ENCODE measurements at places on chromosomes 3 and 15.
A peak's percentile ranks its signal among the peaks of the same experiment; 100 is the strongest.

GRCh38 chr3:120090422-120090821 is 3.8 kb downstream of the GSK3B start:
- no peak for DNase-seq

GRCh38 chr3:57896031-57896430 is 112.2 kb upstream of the FLNB start:
- no peak for DNase-seq

GRCh38 chr3:127213381-127213918 is 20.5 kb downstream of the PRR23E start:
- no peak for DNase-seq

DNA sequence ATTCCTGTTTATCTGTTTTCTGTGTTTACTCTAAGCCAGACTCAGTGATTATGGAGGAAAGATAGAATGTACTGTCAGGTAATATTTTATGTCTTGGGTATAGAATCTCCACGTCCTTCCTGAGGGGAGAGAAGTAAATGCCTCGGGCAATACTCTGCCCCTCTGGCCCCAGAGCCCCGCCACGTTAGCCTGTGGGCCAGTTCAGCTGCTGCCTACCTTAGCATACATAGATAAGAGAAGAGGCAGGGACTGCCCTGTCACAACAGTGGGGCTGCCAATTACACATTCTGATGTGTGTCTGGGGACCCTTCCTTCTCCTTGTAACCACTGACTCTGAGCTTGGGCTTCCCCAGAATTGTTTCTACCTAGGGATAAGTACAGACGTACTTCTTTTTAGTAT is 347.7 kb upstream of the ATP11B start:
- DNase-seq: no peak

GRCh38 chr3:128021768-128022372 is 30.4 kb upstream of the SEC61A1 start:
- no peak for DNase-seq

GRCh38 chr3:52843108-52843865 is 8.5 kb upstream of the MUSTN1 start:
- DNase-seq: no peak

DNA sequence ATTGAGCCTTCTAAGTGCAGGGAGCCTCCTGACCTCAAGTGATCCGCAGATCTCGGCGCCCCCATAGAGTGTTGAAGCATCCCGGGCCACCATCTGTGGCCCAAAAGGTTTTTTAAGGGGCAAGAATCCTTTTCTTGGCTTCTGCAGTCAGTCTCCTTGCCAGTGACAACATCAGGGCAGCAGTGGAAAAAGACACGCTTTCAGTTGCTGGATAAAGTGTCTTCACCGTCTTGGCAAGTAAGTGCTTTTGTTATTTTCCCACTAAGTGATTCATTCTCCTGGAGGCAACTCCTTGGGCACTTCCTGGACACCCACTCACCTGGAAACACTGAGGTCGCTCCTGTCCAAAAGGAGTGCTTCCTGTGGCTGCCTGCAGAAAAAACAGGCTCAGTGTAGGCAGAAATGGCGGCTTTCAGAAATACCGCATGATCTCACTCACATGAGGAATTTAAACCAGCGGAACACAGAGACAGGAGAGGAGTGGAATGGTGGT is 71.7 kb upstream of the ABHD2 start:
- DNase-seq: no peak

GRCh38 chr3:149487598-149488197 is 13.2 kb downstream of the TM4SF4 start:
- DNase-seq: no peak

GRCh38 chr3:138560501-138560900 is 33.6 kb downstream of the CEP70 start:
- DNase-seq: no peak

DNA sequence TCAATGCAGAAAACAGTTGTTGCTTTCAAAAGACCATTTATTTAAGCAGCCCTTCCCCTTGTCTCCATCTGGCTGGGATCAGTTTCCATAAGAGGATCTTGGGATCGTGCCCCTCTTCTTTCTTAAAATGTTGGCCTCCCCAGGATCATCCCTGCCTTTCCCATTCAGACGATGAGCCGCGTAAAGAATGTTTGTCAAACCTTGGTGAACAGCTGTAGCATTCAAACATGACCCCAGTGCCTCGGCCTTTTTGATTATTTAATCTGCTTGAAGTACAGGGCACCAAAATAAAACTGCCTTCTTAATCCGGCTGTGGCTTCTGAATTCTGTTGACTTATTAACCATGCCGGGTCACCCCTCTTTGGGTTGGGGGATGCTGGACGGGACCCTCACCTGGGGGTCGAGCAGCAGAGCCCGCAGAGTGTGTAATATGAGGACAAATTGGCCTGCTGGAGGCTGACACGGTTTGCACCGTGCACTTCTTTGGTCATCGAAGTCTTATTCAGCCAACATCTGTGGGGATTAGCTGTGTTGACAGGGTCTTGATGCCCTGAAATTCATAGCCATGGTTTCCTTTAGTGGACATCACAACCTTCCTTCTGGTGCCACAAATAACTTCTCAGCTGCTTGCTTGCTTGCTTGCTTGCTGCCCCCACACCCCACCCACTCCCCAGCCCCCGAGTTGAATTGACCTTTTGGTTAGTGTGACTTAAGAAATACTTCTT is at the start of gene LRTM1:
TSS of gene LRTM1 (minus strand) at position 14 of the 725 bp plus-strand sequence. CDS start 148 bp downstream, outside the sequence.
- no peak for DNase-seq

GRCh38 chr3:168531116-168531515 is 435.4 kb upstream of the GOLIM4 start:
- DNase-seq: no peak

DNA sequence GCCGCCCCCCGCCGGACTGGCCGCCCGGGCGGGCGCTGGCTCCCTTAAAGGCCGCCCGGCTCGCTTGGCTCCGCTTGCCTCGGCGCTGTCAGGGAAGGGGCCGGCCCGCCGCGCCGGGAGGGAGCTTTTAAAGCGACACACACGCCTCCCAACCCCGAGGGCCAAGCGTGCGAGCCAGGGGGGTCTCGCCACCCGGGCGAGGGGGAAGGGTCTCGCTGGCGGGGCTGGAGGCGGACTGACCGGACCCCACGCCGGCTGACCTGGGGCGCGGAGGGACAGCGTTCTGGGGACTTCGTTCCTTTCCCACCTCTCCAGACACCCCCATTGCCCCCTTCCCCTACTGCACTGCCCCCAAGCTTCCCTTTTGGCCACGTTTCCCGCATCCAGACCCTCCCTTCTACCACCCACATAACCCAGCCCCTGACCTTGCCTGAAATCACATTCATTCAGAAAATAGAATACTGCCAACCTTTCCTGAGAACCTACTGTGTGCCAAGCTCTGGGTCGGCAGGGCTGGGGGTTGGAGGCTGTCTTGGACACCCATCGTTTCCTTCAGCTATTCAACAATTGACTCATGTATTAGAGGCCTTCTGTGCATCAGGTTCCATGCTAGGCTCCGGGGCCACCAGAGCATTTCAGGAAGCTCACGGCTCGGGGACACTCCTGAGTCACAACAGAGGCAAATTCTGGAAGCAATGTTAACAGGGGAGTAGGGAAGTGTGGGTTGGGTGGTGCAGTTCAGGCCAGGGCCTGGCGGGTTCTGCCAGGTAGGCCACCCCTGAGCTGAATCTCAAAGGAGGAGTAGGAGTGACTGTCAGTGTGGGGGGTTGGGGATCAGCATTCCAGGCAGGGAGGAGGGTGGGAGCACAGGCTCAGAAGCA is at the start of gene INSYN1:
TSS of gene INSYN1 (minus strand) at position 102 of the 881 bp plus-strand sequence. CDS start 2,221 bp downstream, outside the sequence.
- DNase-seq: no peak

DNA sequence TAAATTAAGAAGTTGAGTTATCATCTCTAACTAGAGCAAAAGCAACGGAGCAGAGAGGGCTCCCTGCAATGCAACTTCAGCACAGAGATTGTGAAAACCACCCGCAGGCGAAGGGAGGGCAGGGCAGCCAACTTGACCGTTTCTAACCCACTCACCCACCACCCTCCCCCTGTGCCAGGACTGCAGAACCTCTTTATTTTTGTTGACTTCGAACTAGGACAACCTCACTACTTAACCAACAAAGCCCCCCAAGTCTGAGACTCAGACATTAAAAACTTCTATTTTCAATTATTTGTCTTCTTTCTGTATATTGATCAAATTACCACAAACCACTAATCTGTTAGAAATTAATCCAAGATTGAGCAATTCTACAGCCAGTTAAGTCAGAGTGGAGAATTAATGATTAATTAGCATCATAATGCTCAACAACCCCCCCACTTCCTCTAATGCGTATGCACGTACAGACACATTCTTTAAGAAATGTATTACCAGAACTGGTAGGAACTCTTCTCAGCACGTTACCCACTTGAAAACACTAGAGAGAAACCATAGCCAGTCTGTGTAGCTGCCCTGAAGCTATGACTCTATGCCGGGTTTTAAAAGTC is 2.0 kb downstream of the MGLL start:
- peak; percentile 42 for DNase-seq

- no peak for DNase-seq
Observed at GRCh38 chr15:68933001-68933400, 2.7 kb downstream of the SPESP1 start.

DNA sequence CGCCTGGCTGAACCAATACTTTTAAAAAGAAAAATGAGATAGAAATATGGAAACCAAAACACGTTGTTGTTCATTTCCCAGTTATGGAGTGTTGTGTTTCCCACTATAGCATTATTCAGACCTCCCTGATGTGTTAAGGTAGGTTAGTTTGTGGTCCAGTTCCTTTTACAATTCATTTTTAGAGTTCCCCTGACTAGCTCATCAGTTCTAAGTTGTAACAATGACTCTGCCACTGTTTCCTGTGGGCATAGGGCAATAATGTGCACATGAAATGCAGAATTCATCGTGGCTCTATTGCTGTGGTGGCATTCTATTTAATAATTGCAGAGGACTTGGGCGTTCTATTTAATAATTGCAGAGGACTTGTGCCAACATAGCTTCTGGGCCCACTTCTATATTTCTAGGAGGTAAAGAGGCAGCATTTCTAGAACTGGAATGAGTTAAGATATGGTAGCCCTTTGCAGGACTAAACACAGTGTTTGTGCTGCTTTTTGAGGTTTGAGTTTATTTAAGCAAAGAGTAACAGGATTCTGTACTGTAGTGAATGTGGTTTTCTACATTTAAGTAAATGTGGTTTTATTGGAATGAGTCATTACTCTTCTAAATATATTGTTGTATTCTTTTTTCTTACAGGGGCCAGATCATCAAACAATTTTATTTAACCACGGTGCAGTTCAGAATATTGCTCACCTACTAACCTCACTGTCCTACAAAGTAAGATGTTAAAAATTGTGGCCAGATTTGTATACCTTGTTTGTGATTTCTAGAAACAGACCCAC is 47.5 kb downstream of the ARMC8 start:
- DNase-seq: peak; percentile 11

GRCh38 chr15:101008158-101009139 is 89.3 kb downstream of the LRRK1 start:
- DNase-seq: peak; percentile 90

GRCh38 chr3:60948488-60948887 is 302.8 kb downstream of the FHIT start:
- DNase-seq: no peak

GRCh38 chr3:13571831-13572750 is 23.2 kb downstream of the FBLN2 start:
- no peak for DNase-seq

- no peak for DNase-seq
Observed at GRCh38 chr3:118541796-118542195, 492.9 kb downstream of the IGSF11 start.

- peak; percentile 75 for DNase-seq
Observed at GRCh38 chr3:138114988-138115971, at the start of gene DZIP1L. Gene DZIP1L (minus strand): TSS chr3:138115608. CDS start chr3:138103971, 11,637 bp downstream.

DNA sequence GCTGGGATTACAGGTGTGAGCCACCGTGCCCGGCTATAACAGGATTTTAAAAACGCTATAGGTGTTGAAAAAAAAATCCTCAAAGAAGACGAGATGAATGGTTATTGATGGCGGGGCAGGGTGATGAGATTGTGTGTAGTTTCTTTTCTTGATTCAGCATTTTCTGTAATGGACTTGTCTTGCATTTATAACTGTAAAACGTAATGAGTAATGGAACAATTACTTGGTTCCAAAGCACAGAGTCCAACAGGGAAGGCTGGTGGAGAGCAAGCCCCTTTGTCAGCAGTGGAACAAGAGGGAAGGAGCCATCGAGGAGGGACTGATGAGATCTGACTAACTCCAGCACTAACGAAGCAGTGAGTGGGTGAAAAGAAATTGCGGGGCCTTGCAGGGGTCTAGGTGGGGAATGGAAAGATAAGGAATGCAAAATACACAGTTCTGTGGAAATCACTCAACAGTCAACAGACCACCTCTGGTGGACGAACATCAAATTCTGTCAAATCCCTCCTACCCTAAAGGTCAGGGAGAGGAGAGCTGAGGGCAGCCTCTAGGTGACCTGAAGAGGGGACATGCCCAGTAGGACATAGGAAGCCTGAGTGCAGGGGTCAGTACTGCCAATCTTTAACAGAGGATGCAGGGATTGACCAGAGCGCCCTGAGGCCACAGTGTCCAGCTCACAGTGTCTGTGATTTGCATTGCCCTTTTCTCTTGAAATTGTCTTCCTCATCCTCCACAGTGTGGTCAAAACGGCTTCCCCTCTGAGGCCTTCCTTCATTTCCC is 23.1 kb upstream of the CDCP1 start:
- DNase-seq: no peak

DNA sequence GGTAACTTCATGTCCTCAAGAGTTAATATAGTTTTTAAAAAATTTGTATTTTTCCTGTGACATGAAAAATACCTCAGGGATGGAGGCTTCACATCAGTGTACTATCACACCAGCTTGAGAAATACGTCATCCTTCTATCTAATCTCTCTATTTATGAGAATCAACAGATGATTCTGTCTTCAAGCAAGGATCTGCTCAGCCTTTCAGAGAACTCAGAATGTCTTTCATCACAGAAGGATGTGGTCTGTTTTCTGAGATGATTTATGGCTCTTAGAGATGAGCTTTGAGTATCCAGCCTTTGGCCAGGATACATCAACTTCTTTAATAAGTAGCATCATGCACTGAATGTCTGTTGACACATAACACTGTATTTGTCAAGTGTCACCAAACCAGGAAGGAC is 193.9 kb downstream of the DTWD1 start:
- no peak for DNase-seq

- no peak for DNase-seq
Observed at GRCh38 chr3:64508140-64508539, 179.7 kb downstream of the ADAMTS9 start.

- DNase-seq: no peak
Observed at GRCh38 chr3:54875596-54876268, 52.1 kb downstream of the LRTM1 start.

- DNase-seq: no peak
Observed at GRCh38 chr3:172687501-172687900, 23.4 kb downstream of the NCEH1 start.

All from GM13977 (cell line).